ENCODE measurements at places on chromosomes 11 and 22.

- no peak for DNase-seq
Measured at GRCh38 chr11:33721426-33721825, 14.8 kb downstream of the CD59 start.

- DNase-seq, result peak; percentile 57
Measured at GRCh38 chr11:102447193-102447592, 5.4 kb downstream of the TMEM123 start.

DNA sequence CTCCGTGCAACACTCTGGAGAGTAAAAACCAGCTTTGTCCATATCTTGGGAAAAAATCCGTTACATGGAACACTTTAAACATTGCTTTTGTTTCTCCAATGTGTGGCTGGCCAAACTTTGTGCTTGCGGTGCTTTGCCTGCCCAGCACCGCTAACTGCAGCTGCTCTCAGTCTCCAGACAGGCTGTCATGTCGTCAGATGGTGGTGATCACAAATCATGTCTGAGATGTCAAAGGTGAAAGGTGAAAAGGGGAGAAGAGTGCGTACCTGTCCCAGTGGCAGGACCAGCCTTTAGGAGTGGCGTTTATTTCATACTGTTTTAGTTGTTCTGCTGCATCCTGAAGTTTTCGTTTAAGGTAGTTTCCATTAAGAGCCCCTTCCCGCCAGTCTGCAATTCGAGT lies 17.1 kb upstream of the AGBL2 start:
- no peak for DNase-seq

DNA sequence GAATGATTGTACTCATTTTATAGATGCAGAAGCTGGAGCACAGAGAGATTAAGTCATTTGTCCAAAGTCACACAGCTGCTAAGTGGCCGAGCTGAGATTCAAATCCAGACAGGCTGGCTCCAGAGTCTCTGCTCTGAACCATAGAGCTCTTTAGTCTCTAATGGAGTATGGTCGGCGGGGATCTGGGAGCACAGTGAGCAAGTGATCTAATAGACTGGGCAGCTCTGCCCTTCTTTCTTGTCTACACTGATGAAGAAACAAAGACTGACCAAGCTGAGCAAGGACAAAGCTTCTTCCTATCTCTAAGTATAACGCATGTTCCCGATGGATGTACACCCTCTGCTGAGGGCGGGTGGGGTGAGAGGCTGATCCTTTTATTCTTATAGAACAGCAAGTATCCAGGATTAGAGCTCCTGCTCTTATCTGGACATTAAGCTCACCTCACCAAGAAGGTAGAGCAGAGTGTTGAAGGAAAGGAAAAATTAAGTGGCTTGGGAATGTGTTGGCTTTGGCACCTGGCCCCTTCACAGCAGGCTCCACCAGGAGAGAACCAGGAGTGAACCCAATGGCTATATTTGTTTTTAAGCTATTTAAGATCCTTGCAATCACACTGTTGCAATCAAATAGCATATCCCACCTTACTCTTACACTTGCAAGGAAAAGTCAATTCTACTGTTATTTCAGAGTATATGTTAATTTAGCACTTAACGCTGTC lies 68.7 kb downstream of the ETS1 start:
- DNase-seq, result no peak

- DNase-seq, result no peak
Measured at GRCh38 chr11:76166314-76166713, 40.0 kb downstream of the WNT11 start.

- no peak for DNase-seq
Measured at GRCh38 chr11:46106530-46107407, 14.5 kb downstream of the PHF21A start.

DNA sequence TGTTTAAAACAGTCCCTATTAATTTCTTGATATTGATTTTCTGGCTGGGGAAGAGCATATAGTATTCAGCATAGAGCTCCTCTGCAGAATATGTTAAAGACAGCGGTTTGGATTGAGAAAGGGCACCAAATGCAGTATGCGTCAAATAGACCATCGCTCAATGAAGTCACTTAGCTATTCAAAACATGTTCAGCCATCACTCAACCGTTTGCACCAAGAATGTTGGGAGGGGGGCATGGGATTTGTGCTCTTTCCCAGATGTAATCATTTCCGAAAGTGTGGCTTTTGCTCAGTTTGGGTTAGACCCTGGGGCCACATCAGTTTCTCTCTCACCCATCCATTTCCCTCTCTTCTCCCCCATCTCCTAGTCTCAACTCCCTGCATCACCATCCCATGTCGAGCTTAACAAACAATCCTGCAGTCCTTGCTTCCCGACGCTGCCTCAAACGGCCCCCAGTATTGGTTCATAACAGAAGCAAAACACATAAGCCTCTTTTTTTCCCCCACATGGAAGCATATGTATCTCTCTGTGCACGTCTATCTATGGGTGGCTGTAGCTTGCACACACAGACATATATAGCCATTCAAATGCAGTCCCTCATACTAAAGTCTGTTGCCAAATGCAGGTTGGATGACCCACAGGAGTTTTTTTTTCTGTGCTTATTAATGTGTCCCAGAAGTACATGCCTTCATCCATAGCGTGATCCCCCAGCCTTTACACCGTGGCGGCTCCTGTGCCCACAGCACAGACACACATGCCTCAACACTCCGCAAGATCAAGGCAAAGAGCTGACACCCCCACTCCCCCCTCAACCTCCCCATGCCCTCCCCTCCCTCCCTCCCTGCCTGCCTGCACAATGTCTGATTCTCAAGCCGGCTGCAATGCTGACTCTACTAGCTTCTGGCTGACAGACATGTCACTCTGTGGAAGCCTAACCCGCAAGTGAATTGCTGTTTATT lies 2.6 kb downstream of the CACNG2 start:
- no peak for DNase-seq

- DNase-seq, result no peak
Measured at GRCh38 chr11:46386005-46386578, 4.6 kb downstream of the MDK start.

GRCh38 chr11:65572356-65573051 lies at the start of gene FAM89B:
FAM89B (plus strand) TSS chr11:65572538; CDS start chr11:65572670, 132 bp downstream.
- peak; percentile 90 for DNase-seq

DNA sequence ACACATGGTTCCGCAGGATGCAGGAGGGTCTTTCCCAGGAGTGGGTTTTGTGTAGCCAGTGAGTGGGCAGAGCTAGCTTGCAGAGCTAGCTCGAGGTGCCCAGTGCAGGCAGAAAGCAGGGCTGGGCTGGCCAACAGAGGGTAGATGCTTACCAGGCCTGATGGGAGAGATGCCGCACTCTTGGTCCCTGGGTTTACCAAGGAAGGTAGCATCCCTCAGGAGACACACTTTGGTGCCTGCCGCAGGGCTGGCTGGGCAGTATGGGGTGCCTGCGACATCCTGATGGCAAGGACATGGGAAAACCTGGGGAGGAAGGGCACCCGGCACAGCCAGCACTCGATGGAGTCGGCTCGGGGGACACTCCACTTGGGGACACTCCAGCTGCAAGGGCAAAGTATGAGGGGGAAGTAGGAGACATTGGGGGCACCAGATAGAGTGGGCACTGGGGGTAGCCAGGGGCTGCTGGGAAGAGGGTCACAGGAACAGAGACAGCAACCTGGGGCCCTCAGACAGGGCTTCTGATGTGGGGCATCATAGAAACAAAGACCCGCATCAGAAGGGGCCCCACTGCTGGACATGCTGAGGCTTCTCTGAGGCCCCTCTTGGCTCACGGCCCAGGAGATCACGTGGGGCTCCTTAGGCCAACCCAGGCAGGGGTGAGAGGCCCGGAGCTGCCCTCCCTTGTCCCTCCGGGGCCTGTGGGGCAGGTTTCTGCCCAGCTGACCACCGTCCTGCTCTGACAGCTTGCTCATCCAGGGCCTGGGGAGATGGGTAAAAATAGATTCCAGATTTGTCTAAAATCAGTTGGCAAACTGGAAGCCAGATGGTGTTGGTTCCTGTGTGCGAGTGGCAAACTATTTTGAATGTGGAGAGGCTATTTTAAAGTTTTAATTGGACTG lies 89.8 kb downstream of the MORC2 start:
- DNase-seq, result no peak

GRCh38 chr11:62202910-62203309 lies 5.6 kb upstream of the SCGB2A1 start:
- no peak for DNase-seq

- DNase-seq, result no peak
Measured at GRCh38 chr11:113613619-113614018, 92.5 kb downstream of the TMPRSS5 start.

DNA sequence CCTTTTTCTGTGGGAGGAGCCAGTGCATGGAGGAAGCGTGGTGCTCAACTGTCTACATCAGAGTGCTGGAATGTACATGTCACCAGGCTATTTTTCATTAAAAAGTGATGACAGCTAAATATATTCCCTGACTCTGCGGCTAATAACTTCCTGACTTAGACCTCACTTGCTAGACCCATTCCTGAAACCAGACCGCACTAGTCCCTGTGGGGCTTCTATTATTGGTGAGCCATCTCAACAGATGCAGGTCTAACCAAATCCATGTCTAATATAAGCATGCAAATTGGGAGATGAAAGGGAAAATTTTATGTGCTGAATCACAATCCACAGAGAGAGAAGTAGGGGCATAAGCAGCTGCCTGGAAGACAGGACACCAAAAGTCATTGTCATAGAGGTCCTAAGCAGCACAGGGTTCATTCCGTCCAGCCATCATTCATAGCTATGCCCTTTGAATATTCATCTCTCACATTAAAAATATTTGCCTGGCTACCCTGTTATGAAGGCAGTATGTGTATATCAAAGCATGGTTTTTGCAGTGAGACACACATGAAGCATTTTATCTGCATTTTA lies 110.9 kb upstream of the BLID start:
- DNase-seq, result no peak

- no peak for DNase-seq
Measured at GRCh38 chr11:11965192-11965591, 43.2 kb downstream of the DKK3 start.

DNA sequence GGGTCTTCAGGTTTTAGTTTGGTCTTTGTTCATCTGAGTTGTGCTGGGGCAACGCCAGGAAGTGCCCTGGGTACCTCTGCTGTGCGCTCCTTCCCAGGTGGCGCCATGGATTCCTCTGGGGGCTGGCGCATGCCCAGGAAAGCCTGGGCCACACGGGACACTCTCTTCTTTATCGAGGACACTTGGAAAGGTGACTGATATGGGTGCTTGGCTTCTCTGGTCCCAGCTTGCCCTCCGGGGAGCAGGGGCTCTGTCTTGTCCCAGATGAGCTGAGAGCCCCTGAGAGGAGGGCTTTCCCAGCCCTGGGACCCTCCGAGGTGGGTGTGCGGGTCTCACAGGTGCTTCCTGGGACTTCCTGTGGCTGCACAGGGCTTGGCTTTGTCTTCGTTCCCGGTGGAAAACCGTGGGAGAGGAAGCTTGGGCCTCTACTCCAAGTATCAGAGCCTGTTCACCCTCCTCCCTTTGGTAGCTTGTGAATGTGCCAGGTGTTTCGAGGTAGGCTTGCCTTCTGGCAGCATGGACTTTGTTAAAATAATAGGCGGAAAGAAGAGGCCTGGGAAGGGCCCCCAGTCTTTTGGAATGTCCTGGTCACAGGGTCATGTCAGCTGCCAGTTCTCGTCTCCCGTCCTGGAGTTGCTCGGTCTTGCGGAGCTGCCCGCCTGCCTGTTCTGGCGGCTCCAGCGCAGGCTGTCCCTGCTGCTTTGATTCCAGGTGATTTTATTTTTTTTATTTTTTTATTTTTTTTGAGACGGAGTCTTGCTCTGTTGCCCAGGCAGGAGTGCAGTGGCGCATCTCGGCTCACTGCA lies 10.1 kb upstream of the NEAT1 start:
- no peak for DNase-seq

GRCh38 chr11:103792981-103793468 lies 243.4 kb upstream of the DDI1 start:
- DNase-seq, result no peak

DNA sequence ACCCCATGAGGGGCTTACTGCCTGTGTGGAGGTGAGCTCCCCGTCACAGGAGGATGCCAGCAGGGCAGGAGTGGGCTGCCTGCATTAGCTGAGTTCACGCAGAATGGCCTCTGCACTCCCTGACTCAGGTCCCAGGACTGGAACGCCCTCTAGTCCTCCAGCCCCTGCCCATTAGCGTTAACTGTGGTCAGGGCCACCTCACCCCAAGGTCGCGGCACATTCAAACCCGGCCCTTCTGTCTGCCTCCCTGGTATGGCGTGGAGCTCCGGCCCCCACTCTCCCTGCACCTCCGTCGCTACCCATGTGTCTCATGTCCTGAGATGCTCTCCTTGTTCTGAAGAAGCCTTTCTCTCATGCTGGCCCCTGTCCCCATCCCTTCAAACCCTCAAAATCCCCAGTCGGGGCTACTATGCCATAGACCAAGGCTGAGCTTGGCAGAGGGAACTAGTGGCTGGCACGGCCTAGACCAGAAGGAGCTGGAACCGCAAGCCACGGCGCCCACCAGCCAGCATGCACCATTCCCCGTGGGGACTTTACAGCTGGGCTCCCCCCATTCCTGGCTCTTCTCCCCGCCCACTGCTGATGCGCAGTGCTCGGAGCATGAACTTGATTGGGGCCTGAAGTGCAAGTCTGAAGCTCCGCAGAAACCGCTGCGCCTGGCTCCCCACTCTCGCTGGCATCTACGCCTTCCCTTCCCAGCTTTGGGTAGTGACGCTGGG lies 79.5 kb upstream of the RTL6 start:
- no peak for DNase-seq

GRCh38 chr11:66720223-66720898 lies 8.7 kb downstream of the SPTBN2 start:
- DNase-seq, result peak; percentile 80

- no peak for DNase-seq
Measured at GRCh38 chr11:507727-508515, 879 bp upstream of the RNH1 start.

DNA sequence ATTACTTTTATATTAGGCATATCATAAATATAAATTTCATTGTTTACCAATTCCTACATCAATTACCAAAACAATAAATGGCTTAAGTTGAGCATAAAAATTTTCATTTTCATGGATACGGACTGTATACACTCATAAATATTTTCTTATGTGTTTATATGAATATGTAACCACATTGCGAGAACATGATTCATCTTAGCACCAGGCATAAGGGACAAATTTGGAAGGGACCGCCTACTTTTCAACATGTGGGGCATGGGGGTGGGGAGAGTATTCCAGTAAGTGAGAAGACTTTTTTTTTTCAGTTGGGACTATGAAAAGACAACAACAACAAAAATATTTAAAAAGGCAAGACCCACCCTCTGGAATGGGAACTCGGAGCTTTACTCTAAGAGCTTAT lies 296.1 kb downstream of the RAB38 start:
- no peak for DNase-seq

DNA sequence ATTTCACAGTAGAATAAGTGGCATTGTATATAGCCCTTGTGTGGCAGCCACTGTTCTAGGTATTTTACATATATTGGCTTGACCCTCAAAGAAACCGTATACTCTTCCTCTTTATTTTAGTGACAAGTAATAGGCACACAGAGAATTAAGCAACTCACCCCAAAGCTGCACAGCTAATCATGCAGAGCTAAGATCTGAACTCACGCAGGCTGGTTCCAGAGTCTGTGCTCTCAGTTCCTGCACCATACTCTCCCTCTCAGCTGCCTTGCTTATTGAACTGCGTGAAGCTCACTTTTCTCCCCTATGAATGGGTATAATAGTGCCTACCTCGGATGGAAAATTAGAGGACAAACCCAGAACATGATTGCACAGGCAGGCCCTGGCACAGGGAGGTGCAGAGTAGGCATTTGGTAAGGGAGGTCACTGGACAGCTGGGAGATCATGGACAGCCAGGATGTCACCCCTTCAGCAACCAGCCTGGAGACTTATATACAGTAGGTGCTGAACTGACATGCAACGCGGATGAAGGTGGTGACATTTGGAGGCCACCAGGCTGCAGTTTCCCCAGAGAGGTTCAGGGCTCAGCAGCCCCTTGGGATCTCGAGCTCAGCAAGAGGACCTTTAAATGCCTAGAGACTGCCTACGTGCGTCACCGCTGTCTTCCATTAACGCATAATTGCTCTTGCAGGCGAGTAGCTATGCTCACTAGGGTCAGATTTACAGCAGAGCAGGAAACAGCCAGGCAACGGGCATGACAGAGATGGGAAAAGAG lies 78.4 kb upstream of the TP53I11 start:
- DNase-seq, result no peak
